ENCODE measurements at places on chromosomes 6 and 20. TPM values are rescaled to one million over a fixed set of nuclear protein-coding genes. Genes with fewer than 3 reads are reported as not detected.

NR2E1 gene
- 13.5 TPM for total RNA-seq

GGTLC1 gene
- not detected for total RNA-seq

MYMX gene
- total RNA-seq = not detected

TBXT gene
- not detected for total RNA-seq

HLA-DRA gene
- 2.2 TPM for total RNA-seq

HLA-C gene
- total RNA-seq = 24.1 TPM

COL9A1 gene
- total RNA-seq = 11.0 TPM

FAM209B gene
- not detected for total RNA-seq

ZKSCAN4 gene
- 9.1 TPM for total RNA-seq

CFAP61 gene
- total RNA-seq = 3.1 TPM

LHFPL5 gene
- total RNA-seq = 1.6 TPM

DLL1 gene
- 18.2 TPM for total RNA-seq

LY6G6F gene
- total RNA-seq = not detected

OOEP gene
- not detected for total RNA-seq

TGM3 gene
- 0.31 TPM for total RNA-seq

VSX1 gene
- total RNA-seq = not detected

MAFB gene
- 9.4 TPM for total RNA-seq

HLA-DRB5 gene
- not detected for total RNA-seq

DOK5 gene
- total RNA-seq = 259 TPM

TBX18 gene
- total RNA-seq = 2.2 TPM

IYD gene
- not detected for total RNA-seq

NCOA5 gene
- total RNA-seq = 28.2 TPM

KIF16B gene
- 57.9 TPM for total RNA-seq

CDK19 gene
- 78.9 TPM for total RNA-seq

JAG1 gene
- 33.8 TPM for total RNA-seq

SYCP2 gene
- 5.3 TPM for total RNA-seq

PDSS2 gene
- total RNA-seq = 10.6 TPM

NFATC2 gene
- 0.63 TPM for total RNA-seq

MOG gene
- total RNA-seq = 0.31 TPM

BIRC7 gene
- total RNA-seq = not detected

GPR6 gene
- 1.3 TPM for total RNA-seq

WFDC5 gene
- not detected for total RNA-seq

MCCD1 gene
- not detected for total RNA-seq

C6orf163 gene
- 23.5 TPM for total RNA-seq

FOXF2 gene
- 2.5 TPM for total RNA-seq

SNAI1 gene
- not detected for total RNA-seq

WFDC10B gene
- not detected for total RNA-seq

HBS1L gene
- total RNA-seq = 92.3 TPM

ZSCAN23 gene
- total RNA-seq = 36.3 TPM

TPMT gene
- 3.8 TPM for total RNA-seq

HLA-DQA2 gene
- total RNA-seq = not detected
